ENCODE measurements at places on chromosomes 1 and 21. TPM values are rescaled to one million over a fixed set of nuclear protein-coding genes. Genes with fewer than 3 reads are reported as not detected.

LENEP gene
- not detected for total RNA-seq

CLIC6 gene
- 23.5 TPM for total RNA-seq

VHLL gene
- not detected for total RNA-seq

MYCBP gene
- 21.6 TPM for total RNA-seq

BTG2 gene
- total RNA-seq = 96.7 TPM

SPRR1B gene
- total RNA-seq = not detected

KRTAP10-9 gene
- total RNA-seq = not detected

LRRC71 gene
- 5.3 TPM for total RNA-seq

CELA3A gene
- total RNA-seq = not detected

PADI1 gene
- not detected for total RNA-seq

UBL4B gene
- total RNA-seq = not detected

Measured in lower lobe of right lung (tissue), 2 donors.